Adrenal gland (tissue), 19 donors: ENCODE measurements at places on chromosomes 16 and 17. TPM values are rescaled to one million over a fixed set of nuclear protein-coding genes. Genes with fewer than 3 reads are reported as not detected.
A peak's percentile ranks its signal among the peaks of the same experiment; 100 is the strongest.

GRCh38 chr16:22397931-22398330 lies 23.5 kb upstream of the CDR2 start:
- no peaks in the 10 kb centered on the region for H3K36me3 ChIP-seq
- no peaks in the 10 kb centered on the region for H3K27me3 ChIP-seq
- peaks cover 11% of the 10 kb centered on the region for H3K4me1 ChIP-seq

GRCh38 chr17:74861662-74862107 lies 2.0 kb upstream of the GRIN2C start:
- no peak overlapping the region for H3K4me3 ChIP-seq
- no peak for DNase-seq
- no peaks in the 10 kb centered on the region for H3K27me3 ChIP-seq

- H3K4me3 ChIP-seq: no peak overlapping the region
- DNase-seq: peak; percentile 60
- H3K36me3 ChIP-seq: no peaks in the 10 kb centered on the region
- H3K4me1 ChIP-seq: peaks cover 6% of the 10 kb centered on the region
- no peaks in the 10 kb centered on the region for H3K27me3 ChIP-seq
Observed at GRCh38 chr16:31880322-31880979, 6.8 kb downstream of the ZNF267 start.

The CCDC137 gene
- 46.0 TPM for polyA plus RNA-seq

- no peaks in the 10 kb centered on the region for H3K27me3 ChIP-seq
- H3K4me3 ChIP-seq: no peak overlapping the region
- H3K4me1 ChIP-seq: no peaks in the 10 kb centered on the region
- H3K36me3 ChIP-seq: no peaks in the 10 kb centered on the region
- DNase-seq: peak; percentile 10
- H3K27ac ChIP-seq: peak overlapping the region; percentile 40
Observed at GRCh38 chr17:50260501-50260911, 13.8 kb upstream of the TMEM92 start.

The ABCA10 gene
- polyA plus RNA-seq: 28.2 TPM

- H3K4me3 ChIP-seq: no peak overlapping the region
- H3K27me3 ChIP-seq: peaks cover 15% of the 10 kb centered on the region
- H3K4me1 ChIP-seq: no peaks in the 10 kb centered on the region
- H3K27ac ChIP-seq: no peak overlapping the region
Observed at GRCh38 chr17:31919802-31920525, 16.8 kb upstream of the SUZ12 start.

DNA sequence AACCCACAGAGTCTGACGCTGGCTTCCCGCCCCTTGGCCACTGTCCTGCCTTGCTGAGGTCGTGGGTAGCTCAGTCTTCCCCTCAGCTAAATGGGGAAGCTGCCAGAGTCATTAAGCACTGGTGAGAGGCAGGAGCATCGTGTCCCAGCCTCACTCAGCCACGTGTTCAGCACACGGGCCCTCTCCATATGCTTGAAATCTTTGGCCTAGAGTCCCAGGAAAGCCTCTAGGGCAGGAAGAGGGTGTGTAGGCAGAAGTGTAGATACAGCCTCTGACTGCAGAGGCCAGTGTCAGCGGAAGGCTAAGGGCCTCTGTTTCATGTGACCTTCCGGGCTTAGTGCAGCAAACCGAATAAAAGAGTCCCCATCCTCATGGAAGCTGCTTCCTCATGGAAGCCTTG lies 4.1 kb downstream of the DHODH start:
- no peaks in the 10 kb centered on the region for H3K27me3 ChIP-seq
- no peak for DNase-seq
- H3K4me3 ChIP-seq: no peak overlapping the region
